ENCODE measurements at places on chromosomes 3 and 15.
A peak's percentile ranks its signal among the peaks of the same experiment; 100 is the strongest.

GRCh38 chr3:197362081-197362480, 63.7 kb upstream of the DLG1 start:
- DNase-seq = no peak

DNA sequence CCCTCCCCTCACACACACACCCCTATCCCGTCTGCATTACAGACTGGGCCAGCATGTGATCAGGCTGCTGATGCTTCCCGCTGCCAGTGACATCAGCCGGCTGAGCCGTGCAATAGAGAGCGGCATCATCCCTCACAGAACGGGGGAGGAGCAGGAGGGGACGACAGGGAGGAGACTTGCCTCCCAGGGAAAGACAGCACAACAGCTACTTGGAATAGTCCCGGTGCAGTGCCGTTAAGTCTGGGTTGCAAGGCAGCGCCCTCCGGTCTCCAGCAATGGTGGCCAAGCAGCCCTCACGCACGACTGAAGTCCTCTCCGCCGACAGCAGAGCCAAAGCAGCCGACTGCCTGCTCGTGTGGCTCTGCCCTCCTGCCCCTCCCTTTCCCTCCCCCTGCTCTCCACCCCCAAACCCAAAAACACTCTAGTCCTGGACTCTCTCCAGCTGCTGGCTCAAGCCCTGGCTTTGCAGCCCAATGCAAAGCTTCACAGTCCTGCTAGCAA, 31.5 kb upstream of the RPS17 start:
- peak; percentile 47 for DNase-seq

DNA sequence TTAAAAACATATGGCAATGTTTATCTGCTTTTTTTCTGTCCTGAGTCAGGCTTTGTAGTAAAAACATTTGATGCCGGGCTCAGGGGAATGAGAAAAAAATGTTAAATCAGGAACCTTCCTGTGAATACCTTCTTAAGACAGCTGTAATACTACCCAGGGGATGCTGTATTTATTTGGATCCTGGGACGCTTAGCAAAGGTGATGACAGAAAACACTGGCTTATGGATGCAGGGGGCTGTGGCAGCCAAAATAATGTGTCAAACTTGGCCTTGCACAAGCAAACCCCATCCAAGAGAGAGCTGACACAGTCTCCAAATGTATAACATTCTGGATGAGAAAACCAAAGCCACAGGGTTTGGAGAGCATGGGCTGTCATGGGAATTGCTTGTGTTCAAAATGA, 438.2 kb upstream of the PROK2 start:
- peak; percentile 26 for DNase-seq

GRCh38 chr15:89093509-89093908, 5.3 kb downstream of the ABHD2 start:
- DNase-seq = no peak

DNA sequence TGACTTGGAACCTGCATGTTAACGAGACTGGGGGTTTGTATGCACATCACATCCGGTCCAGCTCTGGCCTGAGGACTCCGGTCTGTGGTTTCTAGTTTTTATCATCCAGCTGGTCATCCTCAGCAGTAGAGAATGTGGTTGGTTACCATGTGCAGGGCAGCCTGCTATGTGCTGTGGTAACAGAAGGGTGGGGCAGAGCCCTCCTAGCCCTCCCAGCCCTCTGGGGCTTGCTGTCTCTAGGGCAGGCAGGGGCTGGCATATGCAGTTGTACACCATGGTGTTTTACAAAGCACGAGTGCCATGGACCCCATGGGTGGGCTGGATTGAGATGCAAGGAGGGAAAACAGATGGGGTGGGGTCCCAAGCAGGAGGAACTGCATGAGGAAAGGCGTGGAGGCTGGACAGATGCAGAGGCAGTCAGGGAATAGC, 70.2 kb downstream of the APBA2 start:
- no peak for DNase-seq

DNA sequence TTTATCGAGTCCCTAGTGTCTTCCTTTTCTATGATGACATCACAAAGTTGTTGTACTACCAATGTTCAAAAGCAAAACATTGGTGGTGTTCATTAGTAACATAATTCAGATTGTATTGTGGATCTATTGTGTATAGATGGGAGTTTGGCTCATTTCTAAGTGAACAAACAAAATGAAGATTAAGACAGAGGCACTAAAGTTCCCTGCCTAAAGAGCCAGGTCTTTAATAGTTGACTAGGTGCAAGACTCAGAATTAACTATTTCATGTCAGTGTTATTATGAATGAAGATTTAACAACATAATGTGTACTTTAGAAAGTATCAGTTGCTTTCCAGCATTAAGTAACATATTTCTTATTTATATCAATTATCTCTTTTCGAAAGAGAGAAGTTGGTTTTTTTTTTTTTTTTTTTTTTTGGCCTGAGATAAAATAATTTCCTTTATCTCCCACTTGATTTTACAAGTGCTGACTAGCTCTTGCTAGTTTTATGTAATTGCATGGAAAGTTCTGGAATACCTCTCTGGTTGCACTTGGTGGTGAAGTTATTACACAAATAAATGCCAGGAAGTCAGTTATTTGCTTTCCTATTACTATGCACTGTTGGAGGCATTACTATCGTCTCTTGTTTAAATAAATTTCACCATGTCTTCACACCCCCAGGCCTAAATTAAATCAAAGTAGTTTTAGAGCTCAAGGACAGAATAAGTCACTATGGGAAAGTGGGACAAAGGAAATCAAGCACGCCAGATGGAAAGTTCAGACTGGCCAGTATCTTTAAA, 48.7 kb downstream of the NAALADL2 start:
- DNase-seq = no peak

Data from GM04503 (cell line).